ENCODE measurements at places on chromosomes 11 and 22. TPM values are rescaled to one million over a fixed set of nuclear protein-coding genes. Genes with fewer than 3 reads are reported as not detected.

DNA sequence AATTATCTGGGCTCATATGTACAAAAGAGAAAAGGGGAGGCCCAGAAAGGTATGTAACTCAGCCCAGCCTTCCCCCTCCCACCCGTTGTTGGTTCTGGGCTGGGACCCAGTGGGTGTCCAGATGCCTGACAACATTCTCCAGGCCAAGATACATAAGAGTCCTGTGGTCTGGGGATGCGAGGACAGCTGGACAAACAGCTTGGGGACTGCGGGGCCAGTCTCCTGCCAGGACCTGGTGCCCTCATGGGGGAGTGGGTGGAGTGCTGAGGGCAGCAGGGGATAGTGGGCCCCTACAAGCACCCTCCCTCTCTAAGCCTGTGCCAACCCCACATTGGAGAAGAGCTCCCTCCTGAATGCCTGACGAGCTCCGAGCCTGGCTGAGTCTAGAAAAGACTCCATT lies 3.5 kb upstream of the SLC22A6 start:
- no peak for DNase-seq

Gene ZNF280B
- polyA plus RNA-seq = 0.37 TPM

DNA sequence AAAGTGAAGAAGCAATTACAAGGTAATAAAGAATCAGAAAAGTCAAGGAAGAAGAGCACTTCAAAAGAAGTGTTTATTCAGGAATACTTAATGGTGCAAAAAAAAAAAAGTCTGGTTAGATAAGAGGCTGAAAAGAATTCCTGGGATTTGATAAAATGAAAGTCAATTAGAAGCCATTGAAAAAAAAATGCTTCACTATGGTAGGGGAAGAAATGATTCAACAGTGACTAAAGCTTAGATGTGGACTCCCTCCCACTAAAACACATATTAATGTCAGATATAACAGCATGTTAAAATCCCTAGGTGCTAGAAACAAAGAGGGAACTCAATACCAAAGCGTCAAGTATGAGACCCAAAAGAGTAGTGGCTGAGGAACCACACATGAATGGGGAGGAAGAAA lies 335.3 kb upstream of the PITPNB start:
- DNase-seq = no peak

- DNase-seq = no peak
These were observed 4.7 kb downstream of the B3GNT6 start for GRCh38 chr11:77038825-77039326.

- peak; percentile 11 for DNase-seq
These were observed 3.4 kb upstream of the IGLL5 start for GRCh38 chr22:22884010-22884887.

DNA sequence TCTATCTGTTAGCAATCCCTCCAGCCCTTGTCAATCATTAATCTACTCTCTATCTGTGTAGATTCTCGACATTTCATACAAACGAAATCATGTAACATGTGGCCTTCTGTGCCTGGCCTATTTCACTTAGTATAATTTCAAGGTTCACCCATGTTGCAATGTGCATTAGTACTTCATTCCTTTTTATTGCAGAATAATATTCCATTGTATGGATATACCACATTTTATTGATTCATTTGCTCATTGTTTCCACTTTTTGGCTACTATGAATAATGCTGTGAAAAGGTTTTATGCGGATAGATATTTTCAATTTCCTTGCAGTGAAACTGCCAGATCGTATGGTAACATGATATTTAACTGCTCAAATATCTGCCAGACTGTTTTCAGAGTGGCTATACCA lies 100.1 kb downstream of the MIAT start:
- no peak for DNase-seq

Gene MPEG1
- not detected for polyA plus RNA-seq

DNA sequence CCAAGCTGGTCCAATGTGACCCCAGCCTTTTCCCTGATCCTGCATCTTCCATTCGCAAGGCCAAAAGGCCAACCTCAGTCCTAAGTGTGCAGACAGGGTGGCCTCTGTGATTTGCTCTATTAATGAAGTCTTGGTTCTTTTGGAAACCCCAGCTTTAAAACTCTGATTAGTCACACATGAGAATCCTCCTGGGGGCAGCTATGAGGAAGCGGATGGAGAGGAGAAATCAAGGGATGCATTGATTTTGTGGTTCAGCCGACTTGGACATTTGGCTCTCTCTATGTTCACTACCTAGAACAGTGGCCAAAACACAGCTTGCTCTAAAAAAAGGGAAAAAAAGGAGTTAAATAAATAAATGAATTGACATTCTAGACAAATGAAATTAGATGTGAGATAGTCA lies 98.6 kb upstream of the USP47 start:
- no peak for DNase-seq

Gene DTX4
- 2.7 TPM for polyA plus RNA-seq

DNA sequence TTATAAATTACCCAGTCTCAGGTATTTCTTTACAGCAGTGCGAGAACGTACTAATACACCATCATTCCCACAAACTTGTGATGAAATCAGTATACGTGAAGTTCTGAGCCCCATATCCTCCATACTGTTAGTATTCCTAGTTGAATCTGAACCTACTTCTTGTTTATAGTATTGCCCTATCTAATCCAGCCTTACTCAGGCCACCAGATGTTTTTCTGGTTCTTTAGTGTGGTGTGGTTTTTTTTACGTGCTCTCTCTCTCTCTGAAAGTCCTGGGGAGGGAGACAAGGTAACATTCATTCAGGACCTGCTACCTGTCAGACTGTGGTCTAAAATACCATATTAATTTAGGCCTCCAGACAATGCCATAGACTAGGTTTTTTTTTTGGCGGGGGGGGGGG lies 47.6 kb upstream of the TEAD1 start:
- DNase-seq = no peak

GRCh38 chr11:8810540-8811301 lies 100.3 kb upstream of the AKIP1 start:
- DNase-seq = peak; percentile 83

DNA sequence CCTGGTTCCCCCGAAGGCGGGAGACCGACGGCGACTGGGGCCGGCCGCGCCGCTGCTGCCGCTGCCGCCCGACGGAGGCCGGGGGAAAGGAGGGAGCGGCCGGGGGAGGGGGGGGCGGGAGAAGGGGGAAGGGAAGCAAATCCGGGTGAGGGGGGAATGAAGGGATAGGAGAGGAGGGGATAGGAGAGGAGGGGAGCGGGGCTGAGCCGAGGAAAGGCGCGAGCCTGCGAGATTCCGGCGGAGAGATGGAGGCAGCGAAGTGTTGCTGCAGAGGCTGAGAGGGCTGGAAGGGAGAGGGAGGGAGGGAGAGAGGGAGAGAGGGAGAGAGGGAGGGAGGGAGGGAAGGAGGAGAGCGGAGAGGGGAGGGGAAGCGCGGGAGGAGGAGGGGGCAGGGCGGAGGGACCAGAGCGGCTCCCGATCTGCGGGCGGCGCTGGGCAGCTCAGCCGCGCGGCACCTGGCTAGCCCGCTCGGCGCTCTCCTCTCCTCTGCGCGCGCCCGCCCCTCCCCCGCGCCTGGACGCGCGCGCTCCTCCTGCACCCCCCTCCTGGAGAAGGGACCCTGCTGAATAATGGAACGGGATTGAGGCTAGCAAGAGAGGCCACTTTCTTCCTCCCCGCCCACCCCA lies 52.3 kb downstream of the SLC22A12 start:
- DNase-seq = no peak

GRCh38 chr22:36562261-36562835 lies 33.4 kb upstream of the EIF3D start:
- no peak for DNase-seq

DNA sequence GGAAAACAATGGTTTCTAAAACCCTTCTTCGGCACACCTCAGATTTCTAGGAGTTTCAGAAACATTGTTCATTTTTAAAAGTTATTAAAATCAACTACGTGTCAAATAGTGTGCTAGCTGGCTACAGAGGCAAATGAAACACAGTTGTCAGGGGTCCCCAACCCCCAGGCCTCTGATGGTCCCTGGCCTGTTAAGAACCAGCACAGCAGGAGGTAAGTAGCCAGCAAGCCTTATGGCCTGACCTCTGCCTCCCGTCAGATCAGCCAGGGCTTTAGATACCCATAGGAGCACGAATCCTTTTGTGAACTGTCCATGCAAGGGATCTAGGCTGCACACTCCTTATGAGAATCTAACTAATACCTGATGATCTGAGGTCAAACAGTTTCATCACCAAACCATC lies 648.2 kb downstream of the FAM181B start:
- no peak for DNase-seq

- DNase-seq = peak; percentile 22
These were observed 688 bp downstream of the SERPING1 start for GRCh38 chr11:57597916-57598830.

- no peak for DNase-seq
These were observed 6.2 kb downstream of the KDM4F start for GRCh38 chr11:95055283-95055897.

DNA sequence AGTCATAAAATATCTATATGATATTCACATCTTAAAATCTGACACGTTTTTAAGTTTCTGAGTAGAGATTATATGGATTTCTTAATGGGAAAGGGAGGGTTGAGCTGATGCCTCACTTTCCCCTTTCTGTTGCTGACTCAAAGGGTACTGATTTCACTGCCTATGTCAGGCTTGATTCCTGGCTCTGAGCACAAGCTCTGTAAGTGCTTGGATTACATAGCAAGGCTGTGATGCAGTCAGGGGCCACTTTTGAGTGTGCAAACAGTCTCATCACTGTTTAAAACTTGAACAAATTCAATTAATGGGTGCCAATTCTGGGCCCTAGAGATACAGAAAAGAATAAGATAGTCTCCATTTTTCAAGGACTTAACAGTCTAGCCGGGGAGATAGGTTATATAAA lies 14.4 kb downstream of the ATXN10 start:
- no peak for DNase-seq

Gene HMOX1
- polyA plus RNA-seq = 1.7 TPM

DNA sequence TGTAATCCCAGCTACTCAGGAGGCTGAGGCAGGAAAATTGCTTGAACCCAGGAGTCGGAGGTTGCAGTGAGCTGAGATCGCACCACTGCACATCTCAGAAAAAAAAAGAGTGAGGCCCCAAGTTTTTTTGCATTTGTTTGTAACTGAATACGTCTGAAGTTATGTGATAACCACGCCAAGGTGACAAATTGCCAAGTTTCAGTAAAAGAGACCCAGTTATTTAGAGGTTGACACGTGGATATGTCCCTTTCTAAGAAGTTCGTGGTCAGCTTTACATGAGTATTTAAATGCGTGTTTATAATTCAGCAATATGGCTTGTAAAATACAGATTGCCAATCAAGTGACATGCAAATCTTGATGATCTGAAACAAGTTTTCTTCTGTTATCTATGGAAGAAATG lies 8.0 kb downstream of the PPARA start:
- no peak for DNase-seq

DNA sequence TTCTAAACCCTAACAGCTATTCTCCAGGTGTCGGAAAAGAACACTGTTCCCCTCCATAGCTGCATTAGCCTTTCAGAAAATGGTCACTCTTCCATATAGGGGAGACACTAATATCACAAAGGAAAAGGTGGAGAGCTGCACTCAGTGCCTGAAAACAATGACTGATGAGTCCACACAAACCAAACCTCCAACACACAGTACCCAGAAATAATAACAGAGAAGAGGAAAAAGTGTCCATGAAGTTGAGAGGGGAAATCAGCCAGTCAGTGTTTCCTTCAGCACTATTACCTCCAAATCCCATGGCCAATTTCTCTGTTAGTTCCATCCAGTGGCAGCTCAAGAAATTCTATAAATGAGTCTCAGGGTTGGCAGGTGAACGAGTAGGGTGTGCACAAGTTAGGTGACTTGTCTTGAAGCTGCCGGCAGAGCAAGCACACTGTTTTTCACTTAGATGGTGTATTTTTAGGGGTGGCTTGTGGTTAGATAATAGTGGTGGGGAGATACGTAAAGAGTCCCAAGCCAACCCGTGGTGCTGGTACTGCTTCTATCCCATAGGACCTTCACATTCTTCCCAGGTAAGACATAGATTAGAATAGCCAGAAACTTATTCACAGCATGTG lies 84.5 kb upstream of the CHRM4 start:
- no peak for DNase-seq

DNA sequence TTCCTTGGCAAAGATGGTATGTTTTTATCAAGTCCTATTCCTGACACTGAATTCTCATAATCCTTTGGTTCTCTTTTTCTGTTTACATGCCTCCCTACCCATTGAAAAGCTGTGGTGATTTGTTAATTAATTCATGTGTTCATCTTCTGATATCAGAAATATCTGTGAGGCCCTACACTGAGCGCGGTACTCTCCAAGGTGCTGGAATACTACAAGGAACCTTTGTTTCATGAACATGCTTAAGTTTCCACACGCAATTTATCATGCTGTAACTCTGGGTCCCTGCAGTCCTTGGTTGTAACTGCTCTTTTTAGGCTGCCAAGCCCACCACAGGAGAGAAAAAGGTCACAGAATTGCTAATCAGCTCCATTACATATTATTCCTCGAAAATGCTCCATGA lies 331.8 kb downstream of the FAT3 start:
- peak; percentile 36 for DNase-seq

DNA sequence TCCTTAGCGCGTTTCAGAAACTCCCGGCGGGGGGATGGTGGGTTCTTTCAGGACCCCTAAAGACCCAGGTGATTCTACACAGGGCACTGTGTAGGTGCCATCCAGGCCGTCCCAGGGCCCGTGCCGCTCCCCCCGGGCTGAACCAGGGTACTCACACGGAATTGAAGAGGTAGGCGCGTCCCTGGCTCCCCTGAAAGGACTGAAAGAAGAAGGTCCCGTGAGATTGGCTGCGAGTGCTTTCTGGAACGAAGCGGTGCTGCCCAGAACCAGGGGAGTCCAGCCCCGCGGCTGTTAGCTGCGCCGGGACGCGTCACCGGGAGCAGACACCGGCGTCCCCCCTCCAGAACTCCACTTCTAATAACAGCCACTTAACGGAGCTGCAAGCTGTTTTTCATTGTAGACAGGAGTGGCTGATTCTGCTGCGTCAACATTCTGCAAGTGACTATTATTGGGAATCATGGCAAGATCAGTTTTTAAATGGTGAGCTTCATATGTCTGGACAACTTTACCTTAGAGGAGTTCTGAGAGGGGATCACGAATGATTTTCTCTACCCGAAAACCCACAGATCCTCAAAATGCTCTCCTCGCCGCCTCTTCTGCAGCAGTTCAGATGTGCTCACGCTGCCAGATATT lies 31.8 kb downstream of the YPEL1 start:
- DNase-seq = no peak

DNA sequence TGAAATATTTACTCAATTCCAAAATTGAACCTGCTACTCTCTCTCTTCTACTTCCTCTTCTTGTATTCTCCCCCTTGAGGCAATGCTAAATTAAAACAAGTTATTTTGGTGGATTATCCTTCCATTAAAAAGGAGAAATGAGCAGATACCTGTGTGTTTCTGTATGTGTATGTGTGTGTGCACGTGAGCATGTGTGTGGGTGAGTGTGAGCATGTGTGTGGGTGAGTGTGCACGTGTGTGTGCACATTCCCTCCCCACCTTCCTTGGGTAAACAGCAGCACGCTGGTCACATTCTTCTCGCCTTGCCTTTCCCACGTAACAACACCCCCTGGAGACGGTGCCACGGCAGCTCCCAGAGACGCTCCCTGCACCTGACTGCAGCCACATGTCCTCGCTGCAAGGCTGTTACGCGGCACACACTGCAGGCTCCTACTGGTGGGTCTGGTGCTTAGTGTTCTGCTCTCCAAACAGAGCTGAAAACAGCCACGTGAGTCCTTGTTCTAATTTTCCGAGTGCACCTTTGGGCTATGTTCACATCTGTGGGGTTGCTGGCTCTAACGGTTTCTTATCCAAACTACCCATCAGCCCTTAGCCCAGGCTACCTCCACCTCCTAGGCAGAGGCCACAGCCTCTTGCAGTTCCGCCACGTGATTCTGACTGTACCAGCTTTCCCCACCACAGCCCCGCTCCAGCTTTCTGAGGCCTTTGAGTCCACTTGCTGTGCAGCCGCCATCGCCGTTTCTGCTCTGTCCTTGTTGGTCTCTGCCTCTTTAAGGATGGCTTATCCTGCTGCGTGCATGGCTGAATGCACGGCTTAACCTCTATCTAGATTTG lies 123.4 kb downstream of the CTTN start:
- no peak for DNase-seq

All from foreskin keratinocyte (primary cell).